ENCODE measurements at places on chromosomes 16 and 17.

- H3K27me3 ChIP-seq, result no peaks in the 10 kb centered on the region
- H3K4me1 ChIP-seq, result peaks cover 15% of the 10 kb centered on the region
- H3K4me3 ChIP-seq, result no peak overlapping the region
- peak overlapping the region; percentile 73 for H3K27ac ChIP-seq
- H3K36me3 ChIP-seq, result no peaks in the 10 kb centered on the region
- peak; percentile 100 for DNase-seq
These were observed 39.4 kb downstream of the TUBD1 start for GRCh38 chr17:59853168-59853918.

DNA sequence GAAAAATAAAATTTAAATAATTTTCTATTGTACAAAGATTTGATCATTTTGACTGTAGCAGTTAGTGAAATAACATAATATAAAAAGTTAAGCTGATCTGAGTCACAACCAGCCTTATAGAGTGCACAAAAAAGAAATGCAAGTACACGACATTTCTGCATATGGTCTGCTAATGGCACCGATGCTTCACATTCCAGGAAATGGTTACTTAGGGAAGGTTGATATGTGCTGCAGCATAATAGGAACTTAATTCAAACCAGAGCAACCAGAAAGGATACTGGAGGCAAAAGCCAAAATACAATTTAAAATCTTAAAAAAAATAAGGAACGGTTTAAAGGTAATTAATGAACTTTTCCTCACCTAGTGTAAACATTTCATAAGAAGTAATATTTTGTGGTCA, 10.0 kb upstream of the CFDP1 start:
- H3K27me3 ChIP-seq, result no peaks in the 10 kb centered on the region
- no peak overlapping the region for H3K27ac ChIP-seq
- H3K4me3 ChIP-seq, result no peak overlapping the region
- H3K4me1 ChIP-seq, result no peaks in the 10 kb centered on the region
- peaks cover 6% of the 10 kb centered on the region for H3K36me3 ChIP-seq
- DNase-seq, result peak; percentile 33

DNA sequence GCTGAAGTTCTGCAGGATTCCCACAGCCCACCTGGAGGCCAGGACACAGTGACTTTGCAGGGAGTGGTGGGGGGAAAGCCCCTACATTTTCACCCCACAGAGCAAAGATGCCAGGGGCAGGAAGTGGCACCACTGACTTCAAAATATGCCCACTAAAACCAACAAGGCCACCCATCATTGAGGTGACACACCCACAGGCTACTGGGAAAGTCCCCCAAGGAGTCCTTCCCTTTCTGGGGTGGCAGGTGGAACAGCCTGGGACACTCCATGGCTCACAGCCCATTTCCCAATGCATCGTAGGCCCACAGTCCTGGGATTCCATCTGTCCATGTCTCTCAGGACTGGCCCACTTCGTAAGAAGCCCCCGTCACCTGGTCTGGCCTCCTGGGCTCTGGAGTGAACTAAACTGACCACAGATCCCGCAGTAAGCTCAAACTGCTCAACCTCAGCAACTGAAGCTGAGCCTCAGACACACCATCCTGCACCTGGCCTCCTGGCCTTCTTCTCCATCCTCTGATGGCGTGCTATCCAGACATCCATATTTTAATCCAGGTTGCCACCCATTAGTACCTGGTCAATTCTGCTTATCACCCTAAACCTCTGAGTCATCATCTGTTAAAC, 7.5 kb upstream of the CCL1 start:
- H3K4me1 ChIP-seq, result no peaks in the 10 kb centered on the region
- peaks cover 20% of the 10 kb centered on the region for H3K27me3 ChIP-seq
- H3K27ac ChIP-seq, result no peak overlapping the region
- no peak overlapping the region for H3K4me3 ChIP-seq

DNA sequence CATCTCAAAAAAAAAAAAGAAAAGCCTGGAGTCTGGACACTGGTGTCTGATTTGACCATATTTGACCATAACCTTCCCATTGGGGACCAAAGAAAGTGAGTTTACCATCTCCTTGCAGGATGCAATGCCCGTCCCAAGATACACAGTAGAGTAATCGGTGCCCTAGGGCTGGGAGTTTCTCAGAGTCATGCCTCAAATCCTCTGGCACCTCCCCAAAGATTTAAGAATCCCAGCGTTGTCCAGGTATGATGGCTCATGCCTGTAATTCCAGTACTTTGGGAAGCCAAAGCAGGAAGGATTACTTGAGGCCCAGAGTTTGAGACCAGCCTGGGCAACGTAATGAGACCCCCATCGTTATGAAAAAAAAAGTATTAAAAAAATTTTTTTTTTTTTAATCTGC, 5.0 kb downstream of the PITPNM3 start:
- H3K27ac ChIP-seq, result no peak overlapping the region
- H3K36me3 ChIP-seq, result no peaks in the 10 kb centered on the region
- no peak for DNase-seq
- peaks cover 33% of the 10 kb centered on the region for H3K27me3 ChIP-seq

GRCh38 chr16:2341456-2342447, 1.2 kb upstream of the ABCA3 start:
- no peak overlapping the region for H3K4me3 ChIP-seq
- no peaks in the 10 kb centered on the region for H3K4me1 ChIP-seq
- H3K36me3 ChIP-seq, result no peaks in the 10 kb centered on the region
- H3K27ac ChIP-seq, result no peak overlapping the region

DNA sequence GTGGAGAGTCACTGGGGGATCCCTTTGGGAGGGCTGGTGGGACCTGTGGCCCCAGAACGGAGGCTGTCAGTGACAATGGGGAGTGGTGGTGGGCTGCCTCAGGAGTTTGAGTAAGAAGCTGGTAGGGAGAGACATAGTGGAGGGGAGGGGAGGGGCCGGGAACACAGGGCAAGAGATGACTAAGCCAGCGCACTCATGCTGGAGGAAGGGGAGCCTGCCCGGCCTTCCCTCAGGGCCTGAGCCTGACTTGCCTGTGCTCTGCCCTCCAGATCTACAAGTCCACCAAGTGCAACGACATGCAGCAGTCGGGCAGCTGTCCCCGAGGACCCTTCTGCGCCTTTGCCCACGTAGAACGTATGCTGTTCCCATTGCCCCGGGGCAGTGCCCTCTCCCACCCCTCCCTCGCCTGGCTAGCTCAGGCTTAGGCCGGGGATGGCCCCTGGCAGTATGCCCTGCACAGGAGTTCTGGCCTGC, 29.3 kb downstream of the UNC13D start:
- peaks cover 7% of the 10 kb centered on the region for H3K4me1 ChIP-seq
- no peak overlapping the region for H3K4me3 ChIP-seq
- peak; percentile 79 for DNase-seq
- peaks cover 70% of the 10 kb centered on the region for H3K36me3 ChIP-seq
- peak overlapping the region; percentile 82 for H3K27ac ChIP-seq

Data from IMR-90 (cell line).